ENCODE measurements at places on chromosomes 13 and 19.

DNA sequence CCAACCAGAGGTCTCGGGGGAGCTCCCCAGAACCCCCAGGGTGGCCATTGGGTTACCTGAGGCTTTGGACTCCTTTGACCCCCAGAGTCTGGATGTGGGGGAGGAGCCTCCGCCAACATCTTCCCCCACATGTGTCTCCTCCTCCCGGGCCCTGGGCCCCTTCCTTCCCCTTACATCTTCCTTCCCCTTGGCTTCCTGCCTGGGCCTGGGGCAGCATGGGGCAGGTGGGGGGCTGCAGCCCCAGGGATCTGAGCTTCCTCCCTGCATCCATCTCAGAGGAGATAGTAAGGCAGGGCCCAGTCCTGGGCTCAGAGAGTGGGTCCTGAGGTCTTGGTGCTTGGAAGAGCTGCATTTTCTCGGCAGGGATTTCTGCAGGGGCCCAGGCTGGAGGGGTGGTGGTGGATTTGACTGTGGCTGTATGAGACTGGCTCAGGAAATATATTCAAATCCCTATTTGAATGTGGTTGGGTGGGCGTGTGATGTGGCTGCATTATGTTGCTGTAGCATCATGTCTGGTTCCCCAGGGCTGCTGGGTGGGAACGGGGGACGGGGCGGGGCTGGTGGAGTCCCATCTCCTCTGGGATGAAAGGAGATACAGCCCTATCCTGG, 919 bp downstream of the VAV1 start:
- DNase-seq = peak; percentile 79

DNA sequence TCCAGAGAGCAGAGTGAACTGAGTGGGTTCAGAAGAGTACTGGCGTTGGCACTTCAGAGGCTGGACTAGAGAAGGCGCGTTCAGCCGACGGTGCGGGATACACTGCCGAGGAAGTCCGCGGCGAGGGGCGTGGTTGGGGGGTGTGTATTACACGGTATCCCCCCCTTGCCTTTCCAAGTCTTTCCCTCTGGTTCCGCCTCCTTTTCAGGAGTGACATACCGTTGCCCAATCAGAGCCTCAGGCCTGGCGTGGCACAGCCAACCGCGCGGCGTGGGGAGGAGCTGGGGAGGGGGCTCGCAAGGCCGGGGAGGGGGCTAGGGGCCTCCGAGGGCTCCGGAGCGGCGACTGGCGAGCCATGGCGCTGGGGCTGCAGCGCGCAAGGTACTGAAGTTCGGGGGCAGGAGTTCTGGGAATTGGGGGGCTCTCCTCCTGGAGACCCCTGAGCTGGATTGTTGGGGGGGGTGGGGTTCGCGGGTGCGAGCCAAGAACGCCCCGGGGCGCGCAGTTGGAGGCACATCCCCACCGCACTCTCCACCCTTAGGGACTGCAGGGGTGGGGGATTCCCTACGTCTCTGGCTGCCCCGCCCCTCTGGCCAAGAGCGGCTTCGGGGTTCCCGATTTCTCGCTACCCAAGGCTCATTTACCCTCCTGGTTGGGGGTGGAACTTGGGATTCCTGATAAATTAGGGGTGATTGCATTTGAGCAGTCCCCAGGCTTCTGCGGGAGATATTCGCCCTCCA, at the start of gene HIF3A:
HIF3A (plus strand) TSS at position 321 of the 740 bp plus-strand sequence; CDS start at position 356, 35 bp downstream.
- DNase-seq = no peak

DNA sequence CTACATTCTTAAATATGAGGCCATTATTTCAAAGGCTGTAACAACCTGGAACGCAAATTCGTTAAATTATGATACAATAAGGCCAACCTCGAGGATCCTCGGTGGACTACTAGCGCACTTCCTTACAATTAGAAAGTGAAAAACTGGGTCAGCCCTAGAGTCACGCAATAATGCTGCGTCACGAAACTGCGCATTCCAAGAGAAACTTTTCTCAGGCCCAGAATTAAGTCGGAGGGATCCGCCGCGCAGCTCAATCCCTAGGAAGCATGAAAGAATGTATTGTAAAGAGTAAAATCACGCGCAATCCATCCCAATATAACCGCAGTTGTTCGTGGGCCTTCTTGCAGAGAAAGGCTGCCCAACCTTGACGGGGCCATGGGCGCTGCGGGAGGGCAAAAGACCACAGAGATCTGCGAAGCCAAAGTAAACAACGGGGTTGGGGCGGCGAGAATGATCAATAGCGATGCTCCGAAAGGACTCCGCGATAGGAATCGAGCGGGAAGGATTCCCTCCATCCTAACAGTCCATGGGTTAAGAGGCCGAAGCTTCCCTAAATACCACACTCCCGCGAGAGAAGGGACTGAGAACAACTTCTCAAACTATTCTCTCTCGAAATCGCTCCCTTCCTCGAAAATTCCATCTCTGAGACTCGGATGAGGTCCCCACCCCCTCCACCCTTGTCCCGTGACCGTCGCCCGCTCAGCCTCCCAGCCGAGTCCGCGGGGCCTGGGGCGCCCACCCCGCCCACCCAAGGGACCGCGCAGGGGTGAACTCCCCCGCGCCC, 564 bp downstream of the SPART start:
- DNase-seq = peak; percentile 51

GRCh38 chr13:110913322-110914080, 1.4 kb downstream of the ANKRD10 start:
- peak; percentile 26 for DNase-seq

- no peak for DNase-seq
Observed at GRCh38 chr13:73607489-73608156, 526.6 kb downstream of the KLF12 start.

DNA sequence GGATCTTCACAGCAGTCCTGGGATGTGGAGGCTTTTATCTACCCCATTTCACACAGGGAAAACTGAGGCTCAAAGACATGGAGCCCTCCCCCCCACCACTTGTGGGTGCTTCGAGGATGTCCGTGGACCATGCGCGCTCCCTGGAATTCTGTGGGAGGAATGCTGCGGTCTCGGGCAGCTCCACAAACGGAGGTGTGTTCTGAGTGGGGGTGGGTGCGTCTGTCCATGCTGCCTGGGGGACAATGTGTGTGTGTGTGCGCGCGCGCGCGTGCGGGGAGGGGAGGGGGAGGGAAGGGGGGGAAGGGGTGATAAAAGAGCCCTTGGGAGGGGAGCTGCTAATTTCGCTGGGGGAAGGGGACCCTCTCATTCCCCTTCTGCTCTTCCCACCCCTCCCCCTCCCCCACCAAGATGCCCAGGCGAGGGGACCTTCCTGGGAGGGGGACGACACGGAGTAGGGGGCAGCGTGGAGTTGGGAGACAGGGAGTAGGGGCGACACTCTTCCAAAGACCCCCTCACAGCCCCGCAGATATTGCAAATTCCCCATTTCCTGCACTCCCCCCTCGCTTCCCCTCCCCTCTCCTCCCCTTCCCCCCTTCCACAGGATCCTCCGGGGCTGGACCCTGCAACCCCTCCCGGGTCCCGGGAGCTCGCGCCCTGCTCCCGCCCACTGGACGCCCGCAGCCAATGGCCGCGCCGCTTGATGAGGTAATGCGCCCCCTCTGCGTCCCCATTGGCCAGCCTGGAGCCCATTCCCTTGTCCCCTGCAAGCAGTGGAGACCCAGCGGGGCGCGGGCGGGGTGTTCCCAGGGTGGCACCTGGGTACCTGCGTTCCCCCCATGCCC, 18.9 kb upstream of the ZNRF4 start:
- DNase-seq = no peak

DNA sequence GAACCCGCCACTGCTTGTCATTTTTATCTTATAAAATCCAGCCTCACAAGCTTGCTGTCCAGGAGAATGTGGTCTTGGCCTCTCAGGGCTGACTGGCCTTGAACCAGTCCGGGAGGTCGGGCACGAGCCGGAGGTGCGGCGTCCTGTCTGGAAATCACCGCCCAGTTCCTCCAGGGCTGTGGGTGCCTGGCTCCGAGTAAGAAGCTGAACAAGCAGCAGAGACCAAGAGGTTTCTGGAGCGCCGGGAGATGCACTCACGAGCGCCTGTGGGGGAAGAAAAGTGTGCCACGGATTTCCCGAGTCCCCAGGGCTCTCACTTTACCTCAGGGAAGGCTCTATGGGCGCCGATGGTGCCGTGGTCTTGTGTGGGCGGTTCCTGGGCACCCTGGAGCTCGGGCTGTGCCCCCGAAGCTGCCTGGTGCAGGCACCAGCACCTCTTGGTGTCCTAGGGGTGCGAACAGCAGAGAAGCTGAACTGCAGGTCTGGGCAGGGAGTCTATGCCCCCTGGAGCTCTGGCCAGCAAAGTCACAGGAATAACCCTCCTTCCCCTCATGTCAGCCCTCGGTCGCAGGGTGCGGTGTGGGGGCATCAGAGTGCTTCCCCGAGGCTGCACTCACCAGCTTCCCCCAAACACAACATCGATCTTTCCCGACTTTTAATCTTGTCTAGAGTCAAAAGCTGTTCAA, 50.0 kb downstream of the GAS6 start:
- no peak for DNase-seq

DNA sequence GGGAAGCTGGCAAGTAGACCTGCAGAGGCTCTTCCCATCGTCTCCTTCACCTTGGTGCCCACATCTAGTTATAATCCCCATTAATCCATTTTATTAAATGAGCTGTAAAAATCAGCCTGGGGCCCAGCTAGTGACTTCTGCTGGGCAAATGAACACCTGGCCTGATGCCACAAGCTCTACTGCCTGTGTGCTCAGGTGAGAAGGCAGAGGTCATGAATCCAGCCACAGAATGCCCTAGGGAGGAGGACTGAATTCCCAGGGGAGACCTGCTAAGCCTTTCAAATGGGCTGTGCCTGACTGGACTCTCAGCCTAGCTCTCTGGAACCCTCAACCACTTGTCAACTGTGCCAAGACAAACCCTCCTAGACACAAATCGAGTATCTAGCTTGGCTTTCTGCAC, 74.0 kb downstream of the PDS5B start:
- no peak for DNase-seq

- DNase-seq = peak; percentile 28
Observed at GRCh38 chr13:77009011-77009410, 17.1 kb downstream of the CLN5 start.

- DNase-seq = no peak
Observed at GRCh38 chr19:821231-821824, 427 bp downstream of the PLPPR3 start.

- DNase-seq = no peak
Observed at GRCh38 chr13:62046512-62046911, 630.9 kb upstream of the PCDH20 start.

DNA sequence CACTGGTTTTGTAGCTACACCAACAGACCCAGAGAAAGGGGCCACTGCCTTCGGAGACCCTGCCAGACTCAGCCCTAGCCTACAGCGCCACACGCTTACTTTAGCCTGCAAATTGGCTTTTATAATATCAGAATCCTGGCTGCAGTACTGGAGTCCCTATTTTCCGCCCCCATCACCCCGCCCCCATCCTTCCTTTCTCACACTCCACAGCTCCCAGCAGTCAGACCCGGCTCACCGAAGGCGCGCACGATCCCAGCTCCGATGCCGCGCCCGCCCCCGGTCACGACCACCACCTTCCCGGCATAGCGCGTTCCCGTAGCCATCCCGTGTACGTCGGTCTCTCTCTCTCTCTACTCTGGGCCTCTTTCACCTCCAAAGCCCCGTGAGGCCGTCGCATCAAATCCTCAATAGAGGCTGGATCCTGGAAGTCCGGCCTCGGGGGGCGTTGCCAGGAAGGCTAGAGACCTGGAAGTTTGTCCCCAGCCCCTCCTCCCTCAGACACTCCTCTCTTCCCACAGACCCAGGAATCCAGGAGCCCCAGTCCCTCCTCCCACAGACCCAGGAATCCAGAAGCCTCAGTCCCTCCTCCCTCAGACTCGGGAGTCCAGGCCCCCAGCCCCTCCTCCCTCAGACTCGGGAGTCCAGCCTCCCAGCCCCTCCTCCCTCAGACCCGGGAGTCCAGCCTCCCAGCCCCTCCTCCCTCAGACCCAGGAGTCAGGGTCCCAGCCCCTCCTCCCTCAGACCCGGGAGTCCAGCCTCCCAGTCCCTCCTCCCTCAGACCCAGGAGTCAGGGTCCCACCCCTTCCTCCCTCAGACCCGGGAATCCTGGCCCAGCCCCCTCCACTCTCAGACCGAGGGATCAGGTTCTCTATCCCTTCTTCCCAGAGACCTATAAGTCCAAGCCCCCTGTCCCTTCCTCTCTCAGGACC, at the start of gene HSD17B14:
HSD17B14 (minus strand) TSS at position 403 of the 929 bp plus-strand sequence; CDS start at position 323, 80 bp downstream.
- DNase-seq = no peak

DNA sequence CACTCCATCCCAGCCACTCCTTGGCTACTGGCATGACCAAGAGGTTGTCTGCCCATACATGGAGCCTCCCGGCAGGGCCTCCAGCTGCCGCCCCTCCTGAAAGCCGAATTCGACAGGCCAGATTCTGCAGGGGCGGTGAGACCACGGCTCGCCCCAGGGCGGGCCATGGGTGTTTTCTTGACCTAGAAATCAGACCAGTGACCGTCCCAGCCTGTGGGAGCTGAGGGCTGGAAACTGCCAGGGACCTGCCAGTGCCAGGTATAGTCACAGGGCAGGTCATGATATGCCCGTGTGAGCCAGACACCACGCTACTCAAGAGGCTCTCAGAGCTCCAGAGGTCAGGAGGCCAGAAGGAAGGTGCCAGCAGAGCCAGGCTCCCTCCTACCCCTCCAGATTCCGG, 16.8 kb downstream of the DAPK3 start:
- no peak for DNase-seq

GRCh38 chr13:25354377-25354776, 17.4 kb upstream of the ATP8A2 start:
- DNase-seq = no peak

DNA sequence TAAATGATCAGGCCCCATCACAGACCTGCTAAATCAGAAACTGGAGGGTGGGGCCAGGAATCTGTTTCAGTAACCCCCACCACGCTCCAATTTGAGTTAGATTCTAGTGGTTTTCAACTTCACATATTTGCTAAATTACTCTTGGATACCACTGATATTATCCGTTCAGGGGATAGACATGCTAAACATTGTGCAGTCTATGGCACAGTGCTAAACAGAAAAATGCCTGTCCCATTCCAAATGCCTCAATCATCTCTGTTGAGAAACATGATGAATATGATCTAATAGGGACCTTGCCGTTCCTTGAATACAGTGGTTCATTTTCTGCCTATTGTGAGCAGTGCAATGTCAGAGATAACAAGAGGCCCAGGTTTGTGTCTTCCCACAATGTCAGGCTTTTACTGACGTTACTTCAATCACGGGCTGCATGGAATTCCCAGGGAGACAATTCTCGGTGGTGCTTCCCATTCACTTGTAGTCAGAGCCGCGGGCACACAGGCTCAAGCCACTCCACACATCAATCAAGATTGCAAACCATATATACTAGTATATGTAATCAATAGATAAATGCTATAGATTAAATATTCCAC, 52.7 kb downstream of the MYO16 start:
- DNase-seq = no peak

DNA sequence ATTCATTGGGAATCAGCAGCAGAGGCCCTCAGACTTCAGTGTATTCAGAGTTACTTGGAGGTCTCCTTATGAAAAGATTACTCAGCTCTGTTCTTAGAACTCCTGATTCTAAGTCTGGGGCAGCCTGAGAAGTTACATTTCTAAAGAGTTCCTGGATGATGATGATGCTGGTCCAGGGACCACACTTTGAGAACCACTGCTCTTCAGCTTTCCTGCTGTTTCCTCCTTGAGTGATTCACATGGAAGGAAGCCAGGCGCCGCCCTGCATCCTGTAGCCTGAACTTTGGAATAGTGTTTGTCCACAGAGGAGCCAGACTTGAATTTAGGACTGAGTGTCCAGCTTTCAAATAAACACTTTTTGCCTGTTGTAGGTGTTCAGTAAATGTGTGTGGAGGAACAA, 2.9 kb downstream of the CEBPG start:
- DNase-seq = no peak
